ENCODE measurements at places on chromosomes 2 and 18. TPM values are rescaled to one million over a fixed set of nuclear protein-coding genes. Genes with fewer than 3 reads are reported as not detected.

The PIGN gene
- total RNA-seq = 23.0 TPM

The ZNF397 gene
- 17.3 TPM for total RNA-seq

The FBXO48 gene
- total RNA-seq = 1.5 TPM

The TGIF1 gene
- total RNA-seq = 39.4 TPM

The KCNE4 gene
- total RNA-seq = not detected

The DHX57 gene
- 27.6 TPM for total RNA-seq
